ENCODE measurements at places on chromosomes 7 and 10. TPM values are rescaled to one million over a fixed set of nuclear protein-coding genes. Genes with fewer than 3 reads are reported as not detected.

GRCh38 chr10:3293581-3294431 lies 121.2 kb upstream of the PITRM1 start:
- H3K27ac ChIP-seq: peak overlapping the region; percentile 16
- no peaks in the 10 kb centered on the region for H3K36me3 ChIP-seq
- no peak for DNase-seq
- peaks cover 29% of the 10 kb centered on the region for H3K4me1 ChIP-seq
- H3K27me3 ChIP-seq: peaks cover 27% of the 10 kb centered on the region

GRCh38 chr10:60236869-60237524 lies 152.7 kb downstream of the ANK3 start:
- peaks cover 15% of the 10 kb centered on the region for H3K4me1 ChIP-seq
- H3K36me3 ChIP-seq: peaks cover 4% of the 10 kb centered on the region
- H3K27me3 ChIP-seq: no peaks in the 10 kb centered on the region

GRCh38 chr10:77879710-77880109 lies 46.8 kb downstream of the DLG5 start:
- H3K4me1 ChIP-seq: peaks cover 53% of the 10 kb centered on the region
- DNase-seq: no peak
- H3K4me3 ChIP-seq: no peak overlapping the region
- H3K36me3 ChIP-seq: peaks cover 8% of the 10 kb centered on the region
- H3K27me3 ChIP-seq: no peaks in the 10 kb centered on the region

The VPS37D gene
- total RNA-seq: 12.9 TPM

DNA sequence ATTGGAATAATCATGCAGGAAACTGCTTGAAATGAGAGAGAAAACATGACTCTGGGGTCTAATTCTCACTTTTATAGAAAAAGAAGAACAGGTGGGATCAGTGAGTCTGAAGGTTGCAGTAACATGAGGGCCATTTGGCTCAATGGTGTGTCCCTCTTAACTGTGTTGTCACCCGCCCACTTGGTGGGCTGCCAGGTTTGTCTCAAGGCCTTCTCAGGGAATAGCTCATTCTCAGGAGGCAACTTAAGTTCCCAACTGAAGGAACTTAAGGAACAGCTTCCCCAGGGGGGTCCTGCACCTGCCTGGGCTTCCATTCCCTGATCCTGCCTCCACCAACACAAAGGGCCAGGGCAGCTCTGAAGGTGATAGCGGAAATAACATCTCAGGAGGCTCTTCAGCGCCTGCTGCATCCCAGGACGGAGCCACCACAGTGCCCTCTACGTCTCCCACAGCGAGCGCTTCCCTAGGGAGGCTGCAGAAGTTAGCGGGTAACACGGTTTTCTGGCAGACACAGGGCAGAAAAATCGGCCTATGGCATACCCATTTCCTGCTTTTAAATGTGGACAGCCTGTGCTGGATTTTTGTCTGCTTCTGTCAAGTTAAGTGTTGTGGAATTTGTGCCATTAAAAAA lies 88.8 kb downstream of the ZRANB1 start:
- H3K36me3 ChIP-seq: peaks cover 24% of the 10 kb centered on the region
- H3K27ac ChIP-seq: no peak overlapping the region
- H3K27me3 ChIP-seq: no peaks in the 10 kb centered on the region
- DNase-seq: no peak
- peaks cover 63% of the 10 kb centered on the region for H3K4me1 ChIP-seq
- no peak overlapping the region for H3K4me3 ChIP-seq

DNA sequence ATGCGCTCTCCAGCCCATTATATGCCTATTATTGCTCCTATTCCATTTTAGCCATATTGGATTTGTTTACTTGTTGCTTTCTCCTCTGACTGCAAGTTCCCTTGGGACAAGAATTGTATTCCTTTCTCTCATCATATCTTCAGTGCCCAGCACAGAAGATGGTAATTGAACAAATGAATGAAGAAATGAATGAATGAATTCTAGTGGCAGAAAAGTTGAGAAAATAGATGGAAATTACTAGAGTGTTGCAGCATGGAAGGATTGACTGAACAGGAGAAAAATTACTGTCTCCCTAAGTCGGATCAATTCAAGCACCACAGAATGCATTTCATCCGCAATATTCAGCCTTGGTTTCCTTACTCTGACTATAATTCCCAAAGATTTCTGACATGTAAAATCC lies 1243.2 kb downstream of the SORCS1 start:
- DNase-seq: no peak
- no peaks in the 10 kb centered on the region for H3K27me3 ChIP-seq
- no peak overlapping the region for H3K27ac ChIP-seq
- no peaks in the 10 kb centered on the region for H3K4me1 ChIP-seq

Data from type B pancreatic cell (in vitro differentiated cells).